ENCODE measurements at places on chromosomes 5 and 9.

GRCh38 chr5:122153774-122154173 lies 24.4 kb downstream of the ZNF474 start:
- no peak for DNase-seq

GRCh38 chr9:134112561-134112960 lies 23.3 kb upstream of the WDR5 start:
- no peak for DNase-seq

GRCh38 chr5:80125022-80125961 lies 90.1 kb downstream of the THBS4 start:
- no peak for DNase-seq

- DNase-seq = no peak
These were observed 133.2 kb downstream of the PIP5K1B start for GRCh38 chr9:68838245-68838644.

GRCh38 chr9:130639124-130639765 lies 25.1 kb upstream of the PRDM12 start:
- DNase-seq = no peak

DNA sequence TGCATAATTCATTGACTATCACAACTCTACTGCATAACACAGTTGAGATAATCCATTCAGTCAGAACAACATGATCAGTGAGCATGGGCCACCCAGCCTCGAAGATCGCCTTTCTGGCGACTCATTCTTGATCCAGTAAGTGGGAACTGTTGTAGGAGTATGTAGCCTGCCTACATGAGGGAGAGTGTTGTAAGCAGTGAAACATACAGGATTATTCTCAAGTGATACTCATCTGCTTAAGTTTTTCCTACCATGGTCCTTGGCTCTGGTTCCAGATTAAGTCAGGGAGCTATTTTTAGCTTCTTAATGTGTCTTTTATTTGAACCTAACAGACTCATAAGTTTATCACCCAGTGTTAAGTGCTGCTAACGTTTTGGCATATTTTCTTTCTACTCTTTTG lies 44.0 kb downstream of the TNPO1 start:
- no peak for DNase-seq

- DNase-seq = no peak
These were observed 31.4 kb downstream of the C6 start for GRCh38 chr5:41181691-41182564.

- no peak for DNase-seq
These were observed 187.0 kb upstream of the EFNA5 start for GRCh38 chr5:107857785-107858184.

GRCh38 chr9:22454016-22454415 lies 7.4 kb downstream of the DMRTA1 start:
- no peak for DNase-seq

- DNase-seq = no peak
These were observed 21.6 kb downstream of the CEMIP2 start for GRCh38 chr9:71746758-71747125.

DNA sequence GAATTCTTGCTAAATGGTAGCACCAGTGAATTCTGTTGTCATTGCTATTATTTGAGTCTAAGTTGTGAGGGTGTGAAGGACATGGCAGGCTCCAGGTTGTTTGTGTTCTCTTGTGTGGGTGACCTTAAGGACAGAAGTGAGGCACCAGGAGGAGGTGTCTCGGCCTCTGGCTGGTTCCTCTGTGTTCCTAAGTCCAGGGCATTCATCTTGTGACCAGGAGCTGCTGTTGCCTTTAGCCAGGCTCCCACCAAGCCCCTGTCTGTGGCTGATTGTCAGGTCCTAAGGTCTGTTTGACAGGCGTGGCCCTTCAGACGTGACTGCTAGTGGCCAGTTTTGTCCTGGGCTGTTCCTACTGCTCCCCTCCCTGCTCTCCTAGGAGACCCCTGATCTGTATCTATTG lies 89.4 kb downstream of the ANGPTL2 start:
- DNase-seq = no peak

GRCh38 chr9:36438536-36439236 lies 38.6 kb upstream of the RNF38 start:
- no peak for DNase-seq

DNA sequence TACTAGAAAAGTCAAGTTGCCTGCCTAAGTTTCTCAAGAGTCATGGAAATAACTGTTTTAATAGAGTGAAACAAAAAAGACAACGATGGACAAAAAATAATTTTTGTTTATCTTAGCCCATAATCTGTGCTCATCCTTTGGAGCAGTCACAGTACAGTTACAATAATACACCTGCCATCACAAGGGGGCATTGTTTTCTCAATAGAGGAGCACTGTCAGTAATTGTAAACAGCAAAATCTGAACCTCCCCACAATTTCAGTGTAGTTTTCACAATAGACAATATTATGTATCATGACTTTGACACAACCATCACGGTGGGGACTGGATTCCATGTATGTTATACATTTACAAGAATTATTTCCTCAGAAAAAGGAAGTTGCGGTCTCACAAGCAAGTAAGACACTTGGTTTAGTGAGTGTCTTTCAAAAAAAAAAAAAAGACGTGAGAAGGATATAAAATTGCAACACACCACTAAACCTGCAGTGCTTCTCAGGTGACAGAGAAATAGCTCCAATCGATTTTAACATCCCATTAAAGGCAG lies 586.3 kb downstream of the PTPRD start:
- DNase-seq = no peak

GRCh38 chr5:133333326-133334150 lies 278.8 kb downstream of the FSTL4 start:
- DNase-seq = no peak

GRCh38 chr9:34047864-34048726 lies 592 bp downstream of the UBAP2 start:
- DNase-seq = peak; percentile 30
